GM19239 (cell line): ENCODE measurements at places on chromosomes 1 and 21.

DNA sequence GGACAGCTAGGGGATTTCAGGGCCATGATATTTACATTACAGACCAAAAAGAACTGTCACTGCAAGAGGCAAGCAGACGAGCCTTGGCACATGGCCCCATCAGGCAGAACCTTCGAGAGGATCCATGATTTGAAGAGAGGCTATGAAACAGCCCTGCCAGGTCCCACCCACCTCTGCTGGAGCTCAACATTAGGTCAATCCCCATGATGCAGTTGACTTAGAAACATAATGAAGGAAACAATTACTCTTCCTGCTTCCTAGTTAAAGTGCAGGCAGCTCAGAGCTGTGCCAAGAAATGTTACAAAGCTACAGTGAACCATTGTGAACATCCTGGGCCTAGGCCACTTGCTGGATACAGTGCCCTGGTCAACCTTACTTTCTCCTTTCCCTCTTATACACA lies 41.7 kb upstream of the PTCH2 start:
- no peak for DNase-seq

- no peak for DNase-seq
Measured at GRCh38 chr1:178465011-178465410, 31.8 kb downstream of the CLEC20A start.

GRCh38 chr1:19381261-19381660 lies 69.1 kb downstream of the SLC66A1 start:
- no peak for DNase-seq

DNA sequence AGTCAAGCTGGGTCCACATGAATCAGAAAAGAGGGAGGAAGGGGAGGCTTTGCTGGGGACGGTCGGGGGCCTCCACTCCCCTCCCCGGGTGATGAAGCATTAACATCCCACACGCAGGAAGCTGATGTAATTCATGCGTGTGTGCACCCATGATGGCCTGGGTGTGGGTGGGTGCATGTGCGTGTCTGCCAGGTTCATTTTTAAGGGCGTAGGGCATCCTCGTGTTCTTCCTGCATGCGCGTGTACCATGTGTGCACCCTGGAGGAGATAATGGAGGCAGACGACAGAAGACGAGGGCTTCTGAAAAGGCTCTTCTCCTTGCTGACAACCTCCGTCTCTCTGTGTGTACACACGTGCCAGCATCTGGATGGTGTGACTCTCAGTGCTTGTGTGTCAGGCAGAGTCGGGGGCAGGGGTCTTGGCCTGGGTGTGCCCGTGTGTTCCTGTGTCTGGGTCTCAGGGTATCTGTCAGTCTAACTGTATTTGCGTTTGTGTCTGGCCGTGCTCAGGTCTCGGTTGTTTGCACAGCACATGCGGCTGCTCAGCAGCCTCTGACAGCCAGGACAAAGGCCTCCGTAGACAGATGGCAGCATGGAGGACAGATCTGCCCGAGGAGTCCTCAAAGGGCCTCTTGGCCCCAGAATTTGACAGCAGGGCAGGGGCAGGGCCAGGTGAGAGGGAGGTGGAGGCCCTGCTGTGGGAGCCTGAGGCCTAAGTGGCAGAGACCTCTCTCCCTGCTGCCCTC lies 2.4 kb downstream of the RAP1GAP start:
- no peak for DNase-seq

DNA sequence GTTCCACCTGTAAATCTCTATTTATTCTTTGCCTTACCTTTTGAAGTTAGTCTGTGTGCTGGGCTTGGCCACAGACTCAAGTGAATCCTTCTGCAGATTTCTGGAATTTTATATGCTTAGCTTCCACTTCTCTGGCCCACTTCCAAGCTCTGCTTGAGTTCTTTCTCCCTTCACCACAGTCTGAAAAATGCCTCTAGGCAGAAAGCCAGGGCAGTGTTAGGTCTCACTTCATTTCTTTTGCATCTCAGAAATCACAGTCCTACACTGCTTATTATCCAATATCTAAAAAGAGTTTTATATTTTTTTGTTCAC lies 48.9 kb downstream of the INKA2 start:
- no peak for DNase-seq

DNA sequence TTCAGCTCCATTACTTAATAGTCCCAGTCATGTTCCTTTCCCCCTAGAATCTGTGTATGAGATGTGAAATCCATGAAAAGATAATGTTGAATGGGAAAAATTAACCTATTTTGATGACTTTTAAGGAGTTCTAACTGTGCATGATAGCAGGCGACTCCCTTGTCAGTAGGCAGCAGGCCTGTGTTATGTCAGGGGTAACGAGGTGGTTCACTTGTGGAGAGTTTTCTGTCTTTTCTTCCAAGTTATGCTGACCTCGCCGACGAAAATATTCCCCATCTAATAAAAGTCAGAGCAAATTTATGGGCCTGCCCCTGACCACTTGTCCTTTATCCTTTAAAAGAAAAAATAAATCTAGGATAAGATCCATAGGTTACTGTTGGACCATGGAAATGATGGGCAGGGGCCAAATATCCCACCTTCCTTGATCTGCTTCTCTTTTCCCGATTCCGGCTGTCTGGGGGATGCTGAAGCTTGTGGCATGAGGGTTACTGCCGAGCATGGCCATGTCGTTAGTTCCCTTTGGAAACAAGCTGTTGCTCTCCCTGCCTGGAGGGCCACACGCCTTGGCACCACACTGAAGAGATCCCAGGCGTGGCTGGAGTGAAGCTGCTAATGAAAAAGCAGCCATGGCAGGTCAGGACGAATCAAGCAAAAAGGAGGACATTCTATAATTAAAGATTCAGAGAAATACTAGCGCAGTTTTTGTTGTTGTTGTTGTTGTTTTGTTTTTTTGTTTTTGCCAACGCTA lies 93.8 kb downstream of the ROR1 start:
- DNase-seq, result no peak

- DNase-seq, result no peak
Measured at GRCh38 chr1:72178266-72178665, 104.1 kb downstream of the NEGR1 start.

- DNase-seq, result no peak
Measured at GRCh38 chr21:23725576-23725975, 1881.7 kb downstream of the MRPL39 start.

DNA sequence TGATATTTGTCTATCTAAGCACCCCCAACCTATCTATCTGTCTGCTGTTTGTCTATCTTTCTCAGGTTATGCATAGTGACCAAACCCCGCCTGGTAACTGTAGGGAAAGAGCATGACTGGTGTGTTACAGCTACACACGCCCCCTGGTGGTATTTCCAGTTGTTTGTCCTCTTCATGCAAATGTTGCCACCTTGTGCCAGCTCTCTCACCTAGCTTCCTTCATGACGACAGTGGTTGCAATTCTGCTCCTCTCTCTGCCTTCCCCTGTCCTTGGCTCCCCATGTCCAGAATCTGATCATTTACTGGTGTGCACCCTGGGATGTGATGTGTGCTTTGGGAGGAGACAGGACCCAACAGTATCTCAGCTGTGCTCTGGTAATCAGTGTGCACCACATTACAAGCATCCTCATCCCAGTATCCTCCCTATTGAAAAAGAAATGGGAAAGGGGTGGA lies 8.1 kb upstream of the INKA2 start:
- peak; percentile 44 for DNase-seq

- no peak for DNase-seq
Measured at GRCh38 chr1:113321771-113322387, 68.4 kb upstream of the MAGI3 start.
